ENCODE measurements at places on chromosomes 2 and 18.

GRCh38 chr2:114170070-114170469 lies 272.4 kb upstream of the DPP10 start:
- no peak for DNase-seq

GRCh38 chr2:96354492-96354891 lies 18.9 kb downstream of the NCAPH start:
- no peak for DNase-seq

- DNase-seq, result no peak
Observed at GRCh38 chr2:237824085-237824484, 25.5 kb downstream of the RBM44 start.

DNA sequence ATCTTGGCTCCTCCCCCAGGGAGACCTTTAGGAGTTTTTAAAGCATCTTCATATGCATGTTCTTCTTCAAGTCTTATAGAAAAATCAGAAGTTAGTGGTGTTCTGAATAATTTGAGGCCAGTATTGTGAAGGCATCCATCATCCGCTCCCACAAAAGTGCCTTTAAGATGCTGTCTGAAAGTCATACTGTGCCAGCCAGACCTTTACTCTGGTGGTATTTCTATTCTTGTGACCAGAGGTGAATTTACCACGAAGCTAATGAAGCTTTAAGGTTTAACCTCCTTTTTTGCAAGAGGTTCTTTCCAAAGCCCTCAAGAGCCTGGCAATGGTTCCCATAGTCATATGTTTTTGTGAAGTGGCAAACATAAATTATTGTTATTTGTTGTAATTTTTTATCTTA lies 54.3 kb downstream of the SLC40A1 start:
- no peak for DNase-seq

DNA sequence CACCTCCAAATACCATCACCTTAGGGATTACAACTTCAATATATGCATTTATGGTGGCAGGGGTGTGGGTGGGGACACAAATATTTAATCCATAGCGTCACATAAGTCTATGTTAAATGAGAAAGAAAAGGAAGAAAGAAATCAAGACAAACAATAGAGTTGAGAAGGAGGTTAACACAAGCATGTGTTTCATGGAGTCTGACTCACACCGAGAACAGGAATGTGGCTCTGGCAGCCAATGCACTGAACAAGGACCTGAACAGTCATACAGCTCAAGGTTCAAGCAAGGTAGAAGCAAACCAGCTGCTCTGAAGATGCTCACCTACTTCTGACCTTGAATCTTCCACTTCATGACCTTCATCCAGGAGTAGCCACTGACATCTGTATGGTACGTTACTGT lies 36.2 kb upstream of the LPIN1 start:
- DNase-seq, result peak; percentile 78

- no peak for DNase-seq
Observed at GRCh38 chr2:100404411-100404810, 13.1 kb downstream of the CHST10 start.

DNA sequence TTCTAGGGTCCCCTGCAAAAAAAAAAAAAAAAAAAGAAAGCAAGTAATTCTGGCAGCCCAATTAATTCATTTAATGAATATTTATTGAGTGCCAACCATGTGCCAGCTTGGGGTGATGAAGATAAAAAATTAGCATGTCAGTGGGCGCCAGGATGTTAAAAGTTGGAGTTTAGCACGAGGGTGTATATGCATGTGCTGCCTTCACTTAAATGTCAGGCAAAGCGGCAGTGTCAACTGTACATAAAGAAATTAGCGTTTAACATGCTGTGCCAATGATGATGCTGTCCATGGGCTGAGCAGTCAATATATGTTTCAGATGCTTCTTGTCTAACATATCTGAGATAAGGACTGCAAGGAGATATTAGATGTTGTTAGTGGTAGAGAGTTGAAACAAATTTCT lies 49.5 kb downstream of the ASAP2 start:
- no peak for DNase-seq

Data from SJSA1 (cell line).